ENCODE measurements at places on chromosomes 13 and 19. TPM values are rescaled to one million over a fixed set of nuclear protein-coding genes. Genes with fewer than 3 reads are reported as not detected.

DNA sequence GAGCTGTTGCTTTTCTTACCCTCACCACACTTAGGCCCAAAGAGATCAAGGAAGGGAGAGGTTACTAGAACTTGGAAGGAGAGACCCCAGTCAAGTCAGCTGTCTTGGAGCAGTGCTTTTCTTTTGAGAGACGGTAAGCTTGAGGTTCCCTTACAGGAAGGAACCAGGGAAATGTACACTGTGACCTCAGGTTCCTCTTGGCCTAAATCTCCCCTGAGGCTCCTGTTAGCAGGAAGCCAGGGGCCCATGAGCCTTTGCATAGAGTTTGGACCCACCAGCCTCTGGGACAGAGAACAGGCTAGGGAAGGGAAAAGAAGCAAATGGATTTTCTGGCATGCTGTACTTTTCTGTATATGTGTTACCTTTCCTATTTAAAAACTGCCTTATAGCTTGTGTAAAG is 5.9 kb upstream of the GPR18 start:
- no peak overlapping the region for H3K27ac ChIP-seq
- peaks cover 53% of the 10 kb centered on the region for H3K36me3 ChIP-seq
- H3K4me1 ChIP-seq: peaks cover 57% of the 10 kb centered on the region

DNA sequence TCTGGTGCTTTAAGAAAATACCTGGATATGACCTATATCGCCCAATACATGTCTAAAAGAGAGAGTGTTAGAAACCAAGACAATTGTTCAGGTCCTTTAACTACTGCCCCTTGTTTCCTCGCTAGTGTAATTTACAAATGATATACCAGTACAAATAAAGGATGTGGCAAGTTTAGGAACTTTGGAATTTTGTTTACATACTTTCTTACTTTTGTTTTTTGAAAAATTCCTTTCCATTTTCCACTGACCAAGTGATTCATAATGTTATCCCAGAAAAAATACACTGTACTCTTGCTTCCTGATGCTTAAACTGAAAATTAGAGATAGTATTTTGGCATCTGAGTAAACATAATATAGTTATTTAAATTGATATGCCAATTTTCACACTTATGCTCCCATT is 96.8 kb upstream of the CSNK1A1L start:
- DNase-seq: no peak
- H3K27me3 ChIP-seq: no peaks in the 10 kb centered on the region
- no peaks in the 10 kb centered on the region for H3K36me3 ChIP-seq

The ZNF296 gene
- 5.8 TPM for total RNA-seq

The RFPL4A gene
- not detected for total RNA-seq

GRCh38 chr13:46629811-46630413 is 76.9 kb downstream of the LRCH1 start:
- H3K27ac ChIP-seq: no peak overlapping the region
- no peak for DNase-seq
- H3K4me1 ChIP-seq: peaks cover 34% of the 10 kb centered on the region
- no peak overlapping the region for H3K4me3 ChIP-seq
- no peaks in the 10 kb centered on the region for H3K27me3 ChIP-seq

DNA sequence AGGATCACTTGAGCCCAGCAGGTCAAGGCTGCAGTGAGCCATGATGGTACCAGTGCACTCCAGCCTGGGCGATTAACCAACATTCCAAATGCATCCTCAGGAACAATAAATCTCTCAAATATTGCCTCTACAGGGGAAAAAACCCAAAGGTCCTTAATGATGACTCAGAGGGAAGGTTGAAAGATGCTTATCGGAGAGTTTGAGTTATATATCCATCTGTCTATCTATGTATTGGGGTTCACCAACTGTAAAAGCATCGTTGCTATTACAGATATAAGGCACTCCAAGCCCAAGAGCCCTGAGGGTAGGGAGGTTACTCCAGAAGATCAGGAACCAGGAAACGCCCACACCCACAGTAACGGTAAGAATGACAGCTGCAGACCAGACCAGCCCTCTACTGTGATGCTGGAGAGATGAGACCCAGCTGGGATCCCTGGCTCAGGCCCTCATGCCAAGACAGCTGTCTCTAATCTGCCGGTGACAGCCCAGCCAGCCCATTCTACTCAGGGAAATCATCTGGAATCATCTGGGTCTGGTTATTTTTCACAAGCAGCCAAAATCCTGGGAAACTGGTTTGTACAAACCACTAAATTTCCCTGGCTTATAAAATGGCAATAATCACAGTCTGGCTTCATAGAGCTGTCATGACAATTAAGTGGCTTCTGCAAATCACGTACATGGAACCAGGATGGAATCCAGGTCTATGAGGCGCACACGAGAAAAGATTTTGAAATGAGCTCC is 23.8 kb downstream of the TEX101 start:
- H3K36me3 ChIP-seq: no peaks in the 10 kb centered on the region
- H3K4me1 ChIP-seq: peaks cover 22% of the 10 kb centered on the region
- H3K27ac ChIP-seq: no peak overlapping the region
- H3K27me3 ChIP-seq: no peaks in the 10 kb centered on the region
- H3K4me3 ChIP-seq: no peak overlapping the region

- H3K4me3 ChIP-seq: no peak overlapping the region
- no peak for DNase-seq
- H3K27ac ChIP-seq: no peak overlapping the region
- H3K27me3 ChIP-seq: no peaks in the 10 kb centered on the region
Measured at GRCh38 chr19:17415121-17415520, 4.7 kb upstream of the MVB12A start.

DNA sequence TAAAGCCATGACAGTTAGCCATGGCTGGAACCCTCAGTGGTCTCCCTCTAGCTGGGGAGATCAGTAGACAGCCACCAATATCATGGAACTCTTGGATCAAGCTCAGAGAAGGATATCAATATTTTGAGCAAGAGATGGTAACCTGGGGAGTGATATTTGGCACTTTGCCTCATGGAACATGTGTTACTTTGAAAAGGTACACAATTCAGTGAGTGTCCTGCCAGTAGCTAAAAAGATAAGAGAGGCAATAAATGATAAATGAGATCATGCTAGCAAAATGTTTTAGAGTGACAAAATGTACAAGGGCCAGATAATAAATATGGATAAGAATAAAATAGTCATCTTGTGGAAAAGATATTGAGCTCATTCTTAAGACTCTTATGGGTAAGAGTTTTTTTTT is 1618.7 kb downstream of the OLFM4 start:
- no peak overlapping the region for H3K27ac ChIP-seq
- no peaks in the 10 kb centered on the region for H3K36me3 ChIP-seq
- no peaks in the 10 kb centered on the region for H3K27me3 ChIP-seq
- no peaks in the 10 kb centered on the region for H3K4me1 ChIP-seq
- no peak overlapping the region for H3K4me3 ChIP-seq

DNA sequence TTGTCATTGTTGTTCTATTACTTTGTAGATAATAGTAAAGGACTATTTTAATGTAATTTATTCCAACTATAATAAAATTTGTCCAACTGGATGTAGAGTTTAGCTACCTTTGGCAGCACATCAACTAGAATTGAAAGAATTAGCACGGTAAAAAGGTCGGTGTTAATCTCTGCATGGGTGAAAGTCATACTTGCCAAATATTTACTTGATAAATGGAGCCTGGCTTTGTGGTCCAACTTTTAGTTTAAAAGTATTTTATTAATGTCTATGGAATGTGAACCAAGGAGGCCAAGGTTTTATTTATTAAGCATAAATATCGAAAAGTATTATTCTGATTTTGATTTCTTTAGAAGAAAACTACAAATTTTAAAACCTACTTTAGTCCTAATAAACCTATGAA is 1389.0 kb downstream of the PCDH9 start:
- H3K27me3 ChIP-seq: no peaks in the 10 kb centered on the region
- DNase-seq: no peak
- no peaks in the 10 kb centered on the region for H3K4me1 ChIP-seq
- no peak overlapping the region for H3K27ac ChIP-seq
- no peaks in the 10 kb centered on the region for H3K36me3 ChIP-seq

DNA sequence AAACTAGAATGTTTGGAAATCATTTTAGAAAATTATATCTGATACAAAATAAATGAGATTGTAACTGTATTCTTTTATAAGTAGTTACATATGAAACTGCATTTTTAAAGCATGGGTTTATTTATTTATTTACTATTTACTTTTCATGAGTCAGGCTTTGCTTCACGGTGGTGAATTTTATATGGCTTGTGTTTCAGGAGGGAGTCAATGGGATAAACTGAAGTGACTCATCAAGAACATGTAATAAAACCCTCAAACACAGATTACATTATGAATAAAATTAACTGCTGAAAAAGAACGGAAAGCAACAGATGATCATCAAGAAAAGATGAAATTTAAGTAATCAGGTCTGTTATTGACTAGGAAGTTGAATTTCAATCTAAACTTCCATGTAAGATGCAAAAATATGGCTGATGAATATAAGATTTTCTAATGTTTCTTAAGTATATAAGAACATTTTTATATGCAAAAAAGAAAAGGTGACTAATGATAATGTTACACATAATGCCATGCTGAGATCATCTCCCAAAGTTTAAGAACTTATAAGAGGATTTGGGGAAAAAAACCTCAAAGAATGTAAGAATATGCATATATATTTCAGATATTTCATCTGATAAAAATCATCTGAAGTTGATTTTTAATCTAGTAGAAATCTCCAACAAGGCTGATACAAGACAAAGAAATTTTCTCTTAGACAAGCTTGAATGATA is 383.6 kb downstream of the SLITRK1 start:
- no peak overlapping the region for H3K27ac ChIP-seq
- no peaks in the 10 kb centered on the region for H3K4me1 ChIP-seq
- H3K4me3 ChIP-seq: no peak overlapping the region
- no peaks in the 10 kb centered on the region for H3K27me3 ChIP-seq

All from activated T-helper 2 cell treated with anti-CD3 and anti-CD28 coated beads, Interferon-gamma antibody, Interleukin-2, Interleukin-4, amounts not matched to agents 10 μg/mL and 5 μg/mL and 100 μg/mL, durations not matched to agents 14 hours and 24 hours and 36 hours (primary cell).